ENCODE measurements at places on chromosomes 4 and X.

- no peak for DNase-seq
Observed at GRCh38 chrX:1554469-1555210, 17.7 kb upstream of the P2RY8 start.

GRCh38 chrX:153628665-153629064 lies 18.3 kb upstream of the DUSP9 start:
- no peak for DNase-seq

DNA sequence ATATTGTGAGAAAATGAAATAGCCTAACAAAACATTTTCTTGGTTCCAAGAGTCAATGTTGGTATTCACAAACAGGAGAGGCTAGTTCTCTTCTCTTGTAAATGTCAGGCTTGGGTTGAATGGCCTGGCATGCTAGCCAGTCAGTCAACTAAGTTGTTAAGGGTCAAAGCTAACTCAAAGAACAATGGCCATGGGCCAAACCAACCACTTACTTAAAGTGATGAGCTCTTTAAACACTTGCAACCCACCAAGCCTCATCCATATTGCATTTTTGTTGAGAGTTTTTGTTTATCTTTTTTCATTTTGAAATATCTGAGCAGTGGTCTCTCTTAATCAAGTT lies 394.5 kb downstream of the RAB28 start:
- DNase-seq = no peak

GRCh38 chrX:124117325-124117724 lies 155.8 kb downstream of the STAG2 start:
- no peak for DNase-seq

DNA sequence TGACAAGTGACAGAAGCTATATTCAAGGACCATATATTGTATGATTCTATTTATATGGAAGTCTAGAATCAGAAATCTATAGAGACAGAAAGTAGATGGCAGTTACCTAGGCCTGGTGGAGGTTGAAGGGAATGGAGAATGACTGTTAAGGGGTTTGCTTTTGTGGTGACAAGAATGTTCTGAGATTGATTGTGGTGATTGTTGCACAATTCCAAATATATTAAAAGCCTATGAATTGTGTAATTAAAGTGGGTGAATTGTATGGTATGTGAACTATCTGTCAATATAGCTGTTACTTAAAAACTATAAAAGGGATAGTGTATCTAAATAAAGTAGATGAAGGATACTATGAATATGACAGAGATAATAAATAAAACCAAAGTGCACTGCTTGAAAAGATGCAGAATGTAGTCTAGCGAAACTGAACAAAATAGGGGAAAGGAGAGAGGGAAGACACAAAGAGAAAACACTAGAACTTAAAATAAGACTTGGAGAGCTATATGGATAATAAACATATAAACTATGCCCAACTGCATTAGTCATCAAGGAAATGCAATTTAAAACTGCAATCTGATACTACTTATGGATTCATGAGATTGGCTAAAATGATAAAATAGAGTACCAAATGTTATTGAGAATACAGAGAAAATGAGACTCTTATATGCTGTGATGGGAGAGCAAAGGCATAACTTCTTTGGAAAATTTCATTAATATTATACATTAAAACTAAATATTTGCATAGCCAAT lies 82.1 kb upstream of the BANK1 start:
- DNase-seq = no peak

- no peak for DNase-seq
Observed at GRCh38 chr4:16161851-16162408, 64.3 kb downstream of the TAPT1 start.

GRCh38 chrX:136747003-136747986 lies 33.4 kb downstream of the ARHGEF6 start:
- DNase-seq = no peak

DNA sequence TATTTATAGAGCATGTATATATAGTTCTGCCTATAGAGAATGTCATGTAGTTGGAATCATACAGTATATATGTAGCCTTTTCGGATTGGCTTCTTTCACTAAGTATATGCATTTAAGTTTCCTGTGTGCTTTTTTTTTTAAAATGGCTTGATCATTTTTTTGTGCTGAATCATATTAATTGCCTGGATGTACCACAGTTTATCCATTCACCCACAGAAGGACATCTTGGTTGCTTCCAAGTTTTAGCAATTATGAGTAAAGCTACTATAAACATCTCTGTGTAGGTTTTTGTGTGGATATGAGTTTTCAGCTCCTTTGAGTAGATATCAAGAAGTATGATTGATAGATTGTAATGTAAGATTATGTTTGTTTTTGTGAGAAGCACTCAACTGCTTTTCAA lies 23.8 kb downstream of the PTTG2 start:
- DNase-seq = no peak

GRCh38 chrX:16185725-16186136 lies 18.4 kb downstream of the MAGEB17 start:
- no peak for DNase-seq
